ENCODE measurements at places on chromosomes 1 and 21.

DNA sequence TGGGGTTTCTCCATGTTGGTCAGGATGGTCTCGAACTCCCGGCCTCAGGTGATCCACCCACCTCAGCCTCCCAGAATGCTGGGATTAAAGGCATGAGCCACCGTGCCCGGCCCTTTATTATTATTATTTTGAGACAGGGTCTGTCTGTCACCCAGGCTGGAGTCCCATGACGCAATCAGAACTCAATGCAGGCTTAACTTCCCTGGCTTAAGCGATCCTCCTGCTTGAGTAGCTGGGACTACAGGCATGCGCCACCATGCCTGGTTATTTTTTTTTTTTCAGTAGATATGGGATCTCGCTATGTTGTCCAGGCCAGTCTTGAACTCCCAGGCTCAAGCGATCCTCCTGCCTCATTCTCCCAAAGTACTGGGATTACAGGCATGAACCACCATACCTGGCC lies 47.1 kb upstream of the CITED4 start:
- no peak for DNase-seq

DNA sequence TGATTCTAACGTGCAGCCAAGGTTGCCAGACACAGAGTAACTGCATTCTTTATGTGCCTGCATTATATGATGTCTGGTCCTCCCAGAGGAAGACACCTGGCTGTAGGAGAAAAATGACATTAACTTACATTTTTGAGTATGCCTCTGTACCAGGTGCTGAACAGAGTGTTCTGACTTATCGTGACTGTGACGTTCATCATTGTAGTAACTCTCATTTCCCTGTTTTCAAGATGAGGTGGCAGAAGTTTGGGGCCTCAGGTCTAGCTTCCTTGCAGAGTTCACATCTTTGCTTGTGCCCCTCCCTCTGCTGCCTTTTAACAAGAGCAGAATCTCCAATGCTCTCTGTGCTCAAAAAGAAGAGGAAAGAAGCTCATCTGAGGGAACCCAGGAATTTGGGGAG lies 488.0 kb downstream of the AJAP1 start:
- no peak for DNase-seq

- DNase-seq, result no peak
Measured at GRCh38 chr1:225318706-225319575, 108.9 kb downstream of the LBR start.

GRCh38 chr1:225813214-225813964 lies 3.5 kb downstream of the EPHX1 start:
- DNase-seq, result peak; percentile 28

DNA sequence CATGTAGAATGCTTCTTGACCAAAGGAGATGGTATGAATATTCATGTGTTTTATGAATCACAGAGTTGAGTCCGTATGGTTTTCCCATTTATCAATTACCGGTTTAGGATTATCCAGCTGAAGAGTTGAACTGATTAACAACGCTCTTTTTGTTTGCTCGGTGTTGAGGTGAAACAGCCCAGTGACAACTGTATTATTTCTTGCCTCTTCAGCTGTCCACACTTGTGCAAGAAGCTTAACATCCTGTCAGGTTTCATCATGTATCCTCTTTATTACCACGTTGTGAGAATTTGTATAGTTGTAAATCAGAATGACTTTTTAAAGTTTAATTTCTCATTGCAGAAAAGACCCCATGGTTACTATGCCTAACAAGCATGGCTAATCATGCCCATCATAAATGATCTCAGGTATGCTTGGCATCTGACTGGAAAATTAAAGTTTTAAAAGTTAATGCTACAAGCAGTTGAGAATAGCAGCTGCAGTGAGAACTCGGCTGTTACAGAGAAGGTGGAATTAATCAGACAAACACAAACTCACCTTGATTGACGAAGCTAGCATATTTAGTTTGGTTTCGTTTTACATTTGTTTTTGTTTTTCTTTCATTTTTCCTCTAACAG lies 563.2 kb upstream of the ADGRL2 start:
- no peak for DNase-seq

GRCh38 chr1:227124473-227124872 lies 184.4 kb downstream of the COQ8A start:
- no peak for DNase-seq

- DNase-seq, result no peak
Measured at GRCh38 chr1:221743416-221744208, 1.7 kb upstream of the DUSP10 start.

DNA sequence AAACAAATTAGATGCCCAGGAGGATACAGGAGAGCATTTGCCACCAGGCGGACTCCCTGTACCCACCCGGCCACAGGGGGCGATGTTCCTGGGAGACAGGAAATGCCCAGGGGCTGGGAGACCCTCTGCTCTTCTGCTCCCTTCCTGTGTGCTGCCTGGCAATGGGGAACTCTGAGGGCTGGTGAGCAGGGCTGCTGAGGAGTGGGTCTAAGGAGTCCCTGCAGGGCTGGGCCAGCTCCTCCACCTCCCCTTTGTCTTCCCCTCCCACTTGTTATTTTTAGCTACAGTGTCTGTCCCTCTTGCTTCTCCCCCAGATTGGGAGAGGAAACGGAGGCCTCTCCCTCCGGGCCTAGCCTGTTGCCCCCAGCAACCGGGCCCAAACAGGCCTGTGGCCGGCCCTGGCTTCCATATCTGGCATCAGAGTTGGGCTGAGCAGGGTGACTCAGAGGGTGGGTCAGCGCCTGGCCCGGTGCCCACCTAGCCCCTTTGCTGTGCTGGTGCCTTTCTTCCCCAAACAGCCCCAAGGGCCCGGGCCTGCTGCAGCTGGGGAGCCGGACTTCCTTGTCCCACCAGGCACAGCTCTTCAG lies 11.6 kb downstream of the LMNA start:
- no peak for DNase-seq

- DNase-seq, result peak; percentile 89
Measured at GRCh38 chr1:201649761-201650622, 111.1 kb downstream of the NAV1 start.

DNA sequence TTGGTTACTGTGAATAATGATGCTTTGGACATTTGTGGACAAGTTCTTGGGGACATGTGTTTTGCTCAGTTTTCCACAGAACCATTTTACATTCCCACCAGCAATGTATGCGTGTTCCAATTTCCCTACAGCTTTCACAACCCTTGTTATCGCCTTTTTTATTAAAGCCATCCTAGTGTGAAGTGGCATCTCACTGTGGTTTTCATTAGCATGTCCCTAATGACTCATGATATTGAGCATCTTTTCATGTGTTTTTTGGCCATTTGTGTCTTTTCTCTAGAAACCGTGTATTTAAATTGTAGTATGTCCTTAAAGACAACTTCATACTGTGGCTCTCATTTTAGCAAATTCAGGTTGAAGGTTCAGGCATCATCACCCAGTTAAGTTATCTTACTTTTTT lies 132.1 kb downstream of the TGFBR3 start:
- no peak for DNase-seq

DNA sequence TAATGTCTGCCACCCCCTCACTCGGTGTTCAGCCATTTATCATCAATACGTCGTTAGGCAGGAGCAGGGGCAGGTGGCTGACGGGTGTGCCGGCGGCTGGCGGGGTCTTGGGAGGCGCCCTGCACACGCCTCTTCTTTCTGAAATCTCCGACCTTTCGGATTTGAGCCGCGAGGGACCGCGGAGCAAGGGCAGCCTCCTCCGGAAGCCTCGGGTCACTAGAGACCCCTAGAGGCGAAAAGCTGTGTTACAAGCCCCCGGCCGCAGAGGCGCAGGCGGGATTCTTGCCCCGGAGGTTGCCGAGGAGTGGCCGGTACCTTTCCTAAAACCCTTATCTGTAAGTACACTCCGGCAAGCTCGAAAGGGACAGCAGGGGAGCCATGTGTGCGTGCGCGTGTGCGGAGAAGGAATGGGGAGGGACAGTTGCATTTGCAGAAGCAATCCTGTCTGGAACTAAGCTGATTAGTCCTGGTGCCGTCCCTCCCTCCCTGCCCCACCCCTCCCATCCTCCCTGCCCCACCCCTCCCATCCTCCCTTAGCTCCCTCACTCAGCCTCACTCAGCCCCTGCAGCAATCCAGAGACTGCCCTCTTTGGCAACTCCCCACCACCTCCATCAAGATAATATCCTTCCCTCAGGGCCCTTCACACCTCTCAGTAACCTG lies 11.0 kb downstream of the BRINP2 start:
- DNase-seq, result peak; percentile 65

GRCh38 chr1:110328274-110328673 lies 10.9 kb upstream of the RBM15 start:
- no peak for DNase-seq

DNA sequence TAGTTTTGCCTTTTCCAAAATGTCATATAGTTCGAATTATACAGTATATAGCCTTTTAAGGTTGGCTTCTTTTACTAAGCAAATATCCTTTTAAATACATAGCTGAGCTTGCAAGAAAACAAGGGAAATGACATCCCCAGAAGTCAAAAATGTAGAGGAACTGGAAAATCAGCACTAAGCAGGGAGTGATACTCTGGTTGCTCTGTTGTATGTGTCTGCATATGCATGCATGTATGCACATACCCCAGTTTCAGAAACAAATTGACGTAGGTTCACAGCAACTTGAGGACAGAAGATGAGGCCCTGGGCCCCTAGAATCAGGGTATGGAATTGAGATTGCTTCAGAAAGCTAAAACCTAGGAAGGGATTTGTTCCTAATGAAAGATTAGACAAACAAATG lies 75.1 kb upstream of the GNG4 start:
- no peak for DNase-seq

- DNase-seq, result peak; percentile 1
Measured at GRCh38 chr1:23745515-23745914, 2.2 kb downstream of the ELOA start.

DNA sequence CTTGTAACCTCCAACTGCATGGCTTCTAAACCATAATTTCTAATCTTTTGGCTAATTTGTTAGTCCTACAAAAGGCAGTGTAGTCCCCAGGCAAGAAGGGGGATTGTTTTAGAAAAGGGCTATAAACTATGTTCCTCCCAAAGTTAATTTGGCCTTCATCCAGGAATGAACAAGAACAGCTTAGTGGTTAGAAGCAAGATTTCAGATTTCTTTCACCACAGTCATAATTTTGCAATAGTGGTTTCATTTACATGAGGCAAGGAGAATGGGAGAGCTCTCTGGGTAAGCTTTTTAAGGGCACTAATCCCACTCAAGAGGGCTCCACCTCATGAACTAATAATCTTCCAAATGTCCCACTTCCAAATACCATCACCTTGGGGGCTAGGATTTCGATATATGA lies 1353.9 kb downstream of the NCAM2 start:
- DNase-seq, result no peak

- DNase-seq, result no peak
Measured at GRCh38 chr1:205794011-205794730, 18.8 kb downstream of the SLC41A1 start.

- DNase-seq, result no peak
Measured at GRCh38 chr1:241839369-241839979, 8.5 kb upstream of the EXO1 start.

- no peak for DNase-seq
Measured at GRCh38 chr21:42003051-42003461, 7.1 kb downstream of the ZBTB21 start.

DNA sequence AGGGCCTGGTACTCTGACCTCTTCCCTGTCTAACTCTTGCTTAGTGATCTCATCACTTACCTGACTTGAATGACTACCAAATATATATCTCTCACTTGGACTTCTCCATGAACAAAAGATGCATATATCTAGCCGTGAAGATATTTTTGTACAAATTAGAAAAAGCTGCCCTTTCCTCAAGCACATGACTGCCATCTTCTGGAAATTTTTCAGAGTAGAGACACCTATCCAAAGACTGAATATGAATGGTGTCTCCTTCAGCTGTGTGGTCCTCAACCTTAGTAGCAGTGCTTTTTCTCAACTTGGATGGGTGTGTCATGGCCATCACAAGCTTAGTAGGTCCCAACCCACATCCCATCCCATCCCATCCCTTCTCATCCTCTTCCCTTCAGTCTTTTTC lies 142.3 kb downstream of the DNM3 start:
- peak; percentile 5 for DNase-seq

DNA sequence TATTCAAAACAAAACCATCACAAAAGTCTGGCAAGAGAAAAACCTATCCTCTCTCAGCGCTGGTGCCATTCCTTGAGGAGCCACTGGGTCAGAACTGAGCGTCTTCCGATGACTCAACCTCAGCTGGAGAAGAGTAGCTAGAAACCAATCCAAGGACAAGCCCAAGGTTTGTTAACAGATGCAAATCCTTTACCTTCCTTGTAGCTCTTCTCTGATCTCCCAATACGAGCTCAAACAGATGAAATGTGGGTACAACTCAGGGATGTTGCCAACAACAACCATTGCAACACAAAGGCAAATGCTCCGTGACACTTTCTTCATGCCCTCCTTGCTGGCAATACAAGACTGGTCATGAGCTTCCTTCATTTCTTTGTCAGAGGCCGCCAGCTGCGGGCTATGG lies 337.1 kb downstream of the SIPA1L2 start:
- DNase-seq, result no peak

DNA sequence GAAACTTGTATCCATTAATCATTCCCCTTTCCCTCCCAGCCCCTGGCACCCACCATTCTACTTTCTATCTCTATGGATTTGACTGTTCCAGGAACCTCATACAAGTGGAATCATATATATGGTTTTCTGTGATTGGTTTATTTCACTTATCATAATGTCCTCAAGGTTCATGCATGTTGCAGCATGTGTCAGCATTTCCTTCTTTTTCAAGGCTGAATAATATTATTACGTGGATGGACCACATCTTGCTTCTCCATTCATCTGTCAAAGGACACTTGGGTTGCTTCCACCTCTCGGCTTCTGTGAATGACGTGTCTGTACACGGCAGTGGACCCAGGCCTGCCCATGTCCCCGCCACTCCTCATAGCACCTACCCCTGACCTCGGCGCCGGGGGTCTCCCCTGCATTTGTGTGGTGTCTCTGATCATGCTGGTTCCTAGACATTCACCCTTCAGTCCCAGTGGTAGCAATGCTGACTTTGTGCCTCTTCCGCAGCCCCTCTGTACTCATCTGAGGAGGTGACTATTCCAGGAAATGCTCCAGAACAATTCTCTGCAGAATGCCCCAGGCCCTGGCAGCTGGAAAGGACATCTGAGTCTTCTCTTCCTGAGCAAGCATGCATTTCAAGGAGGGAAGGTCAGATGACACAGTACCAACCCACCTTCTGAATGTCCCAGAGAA lies 136.9 kb downstream of the PSMG1 start:
- no peak for DNase-seq

GRCh38 chr1:221877311-221877710 lies 135.4 kb upstream of the DUSP10 start:
- DNase-seq, result no peak

DNA sequence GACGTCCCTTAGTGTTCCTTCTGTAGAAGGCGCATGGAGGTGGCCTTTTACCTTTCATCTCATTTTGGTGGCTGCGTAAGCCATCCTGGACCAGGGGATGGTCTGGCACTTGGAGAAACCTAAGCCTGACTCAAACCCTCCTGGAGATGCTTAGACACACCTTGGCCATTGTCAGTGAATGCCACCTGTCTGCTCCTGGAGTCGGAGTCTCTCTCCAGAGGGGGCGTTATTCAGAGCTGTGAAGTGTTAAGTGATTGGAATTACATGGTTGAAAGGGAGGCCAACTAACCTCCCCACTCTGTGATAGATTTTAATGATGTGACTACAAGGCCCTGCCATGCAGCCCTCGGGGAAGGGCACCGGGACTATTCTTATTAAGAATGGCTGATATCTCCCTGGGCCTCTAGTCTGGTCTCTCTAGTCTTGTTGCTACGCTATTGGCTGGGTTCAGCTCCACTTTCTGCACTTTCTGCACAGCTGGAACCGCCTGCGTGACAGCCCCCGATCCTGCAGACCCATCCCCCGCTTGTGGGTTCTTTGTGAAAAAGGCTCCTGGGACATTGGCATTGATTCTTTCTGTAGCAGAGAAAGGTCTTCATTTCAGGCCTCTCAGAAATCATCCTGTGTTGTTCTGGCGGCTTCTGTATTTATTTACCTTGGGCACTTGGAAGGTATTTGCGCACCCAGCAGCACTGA lies 4.2 kb downstream of the RASSF5 start:
- DNase-seq, result no peak

Data from COR-L47 (cell line).